Cerebellar nuclear complex (tissue), 1 donor: ENCODE measurements at places on chromosomes 11 and 22.
A peak's percentile ranks its signal among the peaks of the same experiment; 100 is the strongest.

DNA sequence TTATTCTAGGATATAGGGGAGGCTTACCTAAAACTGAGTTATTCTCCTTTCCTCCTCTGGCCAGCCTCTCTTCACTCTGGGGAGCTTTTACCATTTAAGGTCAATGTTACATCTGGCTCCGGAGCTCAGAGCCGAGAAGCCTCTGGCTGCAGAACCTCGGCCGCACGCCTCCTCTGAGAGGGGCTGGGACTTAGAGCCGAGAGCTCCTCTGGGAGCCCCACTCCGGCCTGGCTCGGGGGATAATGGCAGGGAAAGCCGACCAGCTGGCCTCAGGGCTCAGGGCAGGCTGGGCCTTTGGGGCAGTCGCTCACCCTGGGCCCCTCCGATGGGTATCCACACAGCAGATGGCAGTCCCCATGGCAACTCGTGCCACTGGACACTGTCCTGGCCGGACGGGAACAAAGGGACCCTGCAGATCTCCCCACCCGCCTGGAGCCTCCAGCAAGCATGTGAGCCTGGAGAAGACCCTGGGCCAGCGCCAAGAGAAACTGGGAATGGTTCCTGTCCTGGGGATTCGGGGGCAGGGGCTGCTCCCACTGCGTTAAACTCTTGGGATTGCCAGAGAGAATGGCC lies at the start of gene IRAG1:
Gene IRAG1 (minus strand): TSS at position 247 of the 573 bp plus-strand sequence. CDS start 153 bp downstream, at position 94.
- no peak for DNase-seq

DNA sequence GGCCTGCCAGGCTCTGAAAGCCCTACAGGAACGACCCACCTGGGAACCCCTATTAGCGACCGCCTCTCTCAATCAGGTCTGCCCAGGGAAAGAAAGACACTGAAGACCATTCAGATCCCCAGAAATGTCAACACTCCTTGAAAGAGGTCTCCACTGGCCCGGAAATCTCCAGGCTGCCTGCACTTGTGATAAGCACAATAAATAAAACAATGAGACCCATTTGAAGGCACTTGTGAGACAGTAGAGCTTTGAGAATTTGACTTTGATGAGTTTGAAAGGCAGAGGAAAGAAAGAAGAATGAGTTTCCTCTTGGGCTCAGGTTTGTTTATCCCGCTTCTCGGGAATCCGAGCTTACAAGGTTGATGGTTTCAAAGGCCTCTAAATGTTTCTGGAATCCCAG lies 416.3 kb downstream of the BUD13 start:
- no peak for DNase-seq

DNA sequence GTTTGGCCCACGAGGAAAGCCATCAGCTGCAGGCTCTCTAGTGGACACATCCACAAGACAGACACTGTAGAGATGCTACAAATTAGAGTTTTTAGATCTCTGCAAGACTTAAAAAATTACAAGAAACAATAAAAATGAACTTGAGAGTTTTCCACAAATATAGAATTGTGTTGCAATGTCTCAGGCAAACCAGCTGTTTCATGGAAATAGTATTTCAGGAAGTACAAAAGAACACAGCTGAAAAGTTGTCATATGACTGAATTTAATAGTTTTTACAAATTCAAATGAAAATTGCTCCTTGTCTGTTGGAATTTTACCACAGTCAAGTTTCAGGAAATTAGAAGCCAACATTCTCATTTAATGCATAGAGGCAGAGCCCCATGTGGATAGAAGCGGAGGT lies 184.5 kb upstream of the PITPNB start:
- no peak for DNase-seq

DNA sequence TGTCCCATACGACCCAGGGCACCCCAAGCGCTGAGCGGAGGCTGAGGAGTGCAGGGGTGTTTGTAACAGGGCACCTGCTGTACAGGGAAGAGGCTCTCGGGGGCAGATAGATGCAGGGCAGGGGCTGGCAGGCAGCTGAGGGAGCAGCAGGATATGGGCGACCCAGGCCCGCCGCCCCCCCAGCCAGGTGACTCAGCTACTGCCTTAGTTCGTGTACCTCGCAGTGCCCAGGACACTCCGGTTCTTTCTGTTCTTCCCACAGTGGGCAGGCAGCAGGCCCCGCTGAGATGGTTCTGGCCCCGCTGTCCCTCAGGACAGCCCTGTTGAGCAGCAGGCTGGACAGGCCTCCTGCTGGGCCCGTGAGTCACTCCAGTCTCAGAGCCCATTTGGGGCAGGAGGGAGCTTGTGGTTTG lies 16.2 kb downstream of the PHLDA2 start:
- DNase-seq, result no peak

DNA sequence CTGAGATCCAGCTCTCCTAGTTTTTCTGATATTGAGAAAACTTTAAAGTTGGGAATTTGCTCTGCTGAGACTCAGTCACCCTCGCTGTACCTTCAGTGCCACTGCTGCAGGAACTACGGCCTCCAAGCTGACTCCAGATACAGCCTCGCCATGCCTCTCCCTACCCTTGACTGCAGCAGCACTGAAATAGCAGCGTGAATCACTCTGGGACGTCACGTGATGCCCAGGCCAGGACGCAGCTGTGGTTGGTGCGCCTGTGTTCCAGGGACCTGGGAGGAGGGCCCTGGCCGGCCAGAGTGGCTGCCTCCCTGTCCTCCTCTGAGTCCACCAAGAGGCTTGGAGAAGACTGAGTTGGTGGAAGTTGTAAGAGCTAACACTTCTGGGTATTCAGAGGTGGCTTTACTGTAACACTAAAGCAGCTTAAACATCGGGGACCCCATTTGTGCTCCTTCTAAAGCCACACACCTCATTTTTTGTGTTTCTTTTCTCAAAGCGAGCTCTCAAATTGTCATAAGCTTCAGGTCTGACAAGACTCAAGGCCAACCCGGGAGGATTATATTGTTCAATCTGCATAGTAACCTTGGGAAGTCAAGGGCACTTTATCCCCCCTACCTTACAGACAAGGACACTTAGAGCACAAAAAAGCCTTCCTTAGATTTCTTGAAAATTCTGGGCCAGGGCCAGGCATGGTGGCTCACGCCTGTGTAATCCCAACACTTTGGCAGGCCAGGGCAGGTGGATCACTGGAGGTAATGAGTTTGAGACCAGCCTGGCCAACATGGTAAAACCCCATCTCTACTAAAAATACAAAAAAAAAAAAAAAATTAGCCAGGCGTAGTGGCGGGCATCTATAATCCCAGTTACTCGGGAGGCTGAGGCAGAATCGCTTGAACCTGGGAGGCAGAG lies 4.2 kb upstream of the STIP1 start:
- DNase-seq, result peak; percentile 49

- no peak for DNase-seq
Measured at GRCh38 chr11:66459138-66459778, 7.4 kb upstream of the PELI3 start.

- no peak for DNase-seq
Measured at GRCh38 chr11:125638315-125638714, 13.4 kb downstream of the CHEK1 start.

DNA sequence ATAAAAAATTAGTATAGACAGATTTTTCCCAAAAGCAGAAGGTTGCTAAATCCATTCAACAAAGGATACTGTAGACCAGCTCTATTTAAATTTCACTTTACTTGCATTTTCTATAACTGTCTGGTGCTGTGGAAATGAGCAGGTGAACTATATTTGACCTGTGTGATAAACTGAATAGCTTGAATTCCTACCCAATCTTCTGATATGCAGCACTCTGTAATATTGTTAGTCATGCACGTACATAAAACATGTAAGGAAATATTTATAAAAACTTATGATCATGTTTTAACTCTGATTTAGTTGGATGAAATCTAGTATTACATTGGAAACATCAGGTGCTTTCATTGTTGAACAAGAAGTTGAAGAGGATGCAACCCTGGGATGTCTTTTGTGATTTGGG lies 213.6 kb downstream of the DBX1 start:
- no peak for DNase-seq

- no peak for DNase-seq
Measured at GRCh38 chr11:59901306-59901705, 22.7 kb downstream of the OOSP3 start.

DNA sequence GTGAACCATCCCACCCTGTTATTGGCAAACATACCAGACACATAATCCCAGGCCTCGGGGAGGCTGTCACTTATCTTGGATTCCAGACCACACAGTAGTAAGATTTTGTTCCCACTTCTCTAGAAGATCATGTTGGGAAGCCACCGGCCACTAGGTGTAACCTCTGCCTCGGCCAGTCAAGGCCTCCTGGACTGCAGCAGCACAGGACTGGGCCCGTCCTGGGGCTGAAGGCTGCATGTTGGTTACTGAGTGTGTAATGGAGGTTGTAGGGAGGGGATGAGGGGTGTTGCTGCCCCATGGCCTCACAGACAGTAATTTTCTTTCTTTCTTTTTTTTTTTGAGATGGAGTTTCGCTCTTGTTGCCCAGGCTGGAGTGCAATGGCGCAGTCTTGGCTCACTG lies 92.4 kb upstream of the SYT13 start:
- DNase-seq, result no peak

DNA sequence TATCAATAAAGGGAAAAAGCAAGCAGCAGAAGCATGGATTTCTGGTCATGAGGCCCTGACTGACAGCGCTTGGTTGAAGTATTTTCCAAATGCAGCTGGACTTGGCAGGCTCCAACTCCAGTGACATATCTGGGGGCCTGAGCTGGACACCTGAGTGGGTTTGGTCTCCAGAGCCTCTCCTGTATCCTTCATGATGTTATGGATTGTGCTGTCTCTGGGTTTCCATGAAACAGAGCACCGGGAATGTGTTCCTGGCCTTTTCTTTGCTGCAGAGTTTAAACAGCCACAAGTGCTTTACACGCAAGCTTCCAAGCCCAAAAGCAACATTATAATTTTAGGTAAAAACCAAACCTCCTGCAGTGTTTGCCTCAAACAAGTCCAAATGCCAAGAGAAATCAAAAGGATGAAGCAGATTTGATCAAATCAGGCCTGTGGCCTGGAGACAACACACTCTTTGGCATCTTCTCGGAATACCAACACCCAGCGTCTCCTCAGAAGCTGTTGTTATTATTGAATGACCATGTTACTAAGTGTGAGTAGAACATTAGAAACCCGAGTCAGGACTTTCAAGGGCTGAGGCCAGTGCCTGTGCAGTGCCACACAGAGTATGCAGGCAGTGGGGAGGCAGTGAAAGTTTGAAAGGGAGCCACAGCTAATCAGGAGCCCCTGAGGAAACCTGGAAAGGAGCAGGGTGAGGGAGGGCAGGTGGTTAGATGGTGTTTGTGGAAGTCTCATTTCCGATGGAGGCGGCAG lies 42.0 kb downstream of the ME3 start:
- DNase-seq, result no peak

GRCh38 chr11:119615003-119615881 lies 113.8 kb downstream of the NECTIN1 start:
- no peak for DNase-seq
